ENCODE measurements at places on chromosomes 13 and 19.
A peak's percentile ranks its signal among the peaks of the same experiment; 100 is the strongest.

- DNase-seq = no peak
- H3K4me3 ChIP-seq = no peak within 1 kb of the TSS
- no peaks in the 10 kb centered on the region for H3K27me3 ChIP-seq
- H3K27ac ChIP-seq = no peak within 1 kb of the TSS
Measured at GRCh38 chr19:10339380-10339960, at the start of gene ICAM3. Gene ICAM3 (minus strand): TSS chr19:10339624. CDS start chr19:10339614, 10 bp downstream.

GRCh38 chr13:61180234-61180633, 235.4 kb downstream of the PCDH20 start:
- H3K4me3 ChIP-seq = no peak overlapping the region
- peaks cover 6% of the 10 kb centered on the region for H3K4me1 ChIP-seq
- H3K27me3 ChIP-seq = no peaks in the 10 kb centered on the region
- no peak overlapping the region for H3K27ac ChIP-seq
- DNase-seq = no peak
- no peaks in the 10 kb centered on the region for H3K36me3 ChIP-seq

DNA sequence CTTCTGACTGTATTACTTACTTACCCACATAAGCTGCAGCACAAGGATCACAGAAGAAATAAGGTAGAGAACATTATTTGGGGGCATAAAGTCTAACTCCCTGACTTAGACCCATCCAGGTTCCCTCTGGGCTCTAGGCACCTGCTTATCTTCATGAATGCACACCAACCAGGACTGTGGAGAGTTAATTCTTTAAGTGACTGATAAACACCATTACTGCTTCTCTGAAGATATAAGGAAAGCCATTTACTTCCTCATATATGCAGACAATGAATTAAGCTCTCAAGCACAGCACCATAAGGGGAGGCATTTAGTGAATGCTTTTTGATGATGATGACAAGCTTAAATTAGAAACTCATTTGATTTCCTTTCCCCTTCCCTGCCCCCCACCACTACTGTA, 22.5 kb downstream of the OBI1 start:
- no peaks in the 10 kb centered on the region for H3K27me3 ChIP-seq
- no peaks in the 10 kb centered on the region for H3K4me1 ChIP-seq
- no peak overlapping the region for H3K27ac ChIP-seq
- no peak for DNase-seq
- H3K4me3 ChIP-seq = no peak overlapping the region
- peaks cover 58% of the 10 kb centered on the region for H3K36me3 ChIP-seq

DNA sequence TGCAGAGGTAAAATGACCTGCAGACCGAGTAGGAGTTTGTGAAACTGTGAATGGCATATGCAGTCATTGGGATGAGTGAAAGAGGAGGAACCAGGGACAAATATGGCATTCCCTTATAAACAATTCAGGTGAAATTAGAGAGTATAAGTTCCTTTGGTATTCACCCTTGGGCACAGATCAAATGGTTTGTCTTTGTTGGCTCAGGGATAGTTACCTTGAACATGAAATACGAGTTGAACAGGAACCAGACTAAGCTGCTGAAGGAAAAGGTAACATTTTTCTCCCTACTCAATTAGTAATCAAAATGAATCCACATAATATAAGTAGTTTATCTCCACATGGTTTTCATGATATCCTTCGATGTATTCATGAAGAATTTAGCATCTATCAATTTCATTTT, 50.5 kb downstream of the SLITRK1 start:
- H3K27ac ChIP-seq = no peak overlapping the region
- H3K36me3 ChIP-seq = no peaks in the 10 kb centered on the region
- no peak for DNase-seq
- H3K4me3 ChIP-seq = no peak overlapping the region

DNA sequence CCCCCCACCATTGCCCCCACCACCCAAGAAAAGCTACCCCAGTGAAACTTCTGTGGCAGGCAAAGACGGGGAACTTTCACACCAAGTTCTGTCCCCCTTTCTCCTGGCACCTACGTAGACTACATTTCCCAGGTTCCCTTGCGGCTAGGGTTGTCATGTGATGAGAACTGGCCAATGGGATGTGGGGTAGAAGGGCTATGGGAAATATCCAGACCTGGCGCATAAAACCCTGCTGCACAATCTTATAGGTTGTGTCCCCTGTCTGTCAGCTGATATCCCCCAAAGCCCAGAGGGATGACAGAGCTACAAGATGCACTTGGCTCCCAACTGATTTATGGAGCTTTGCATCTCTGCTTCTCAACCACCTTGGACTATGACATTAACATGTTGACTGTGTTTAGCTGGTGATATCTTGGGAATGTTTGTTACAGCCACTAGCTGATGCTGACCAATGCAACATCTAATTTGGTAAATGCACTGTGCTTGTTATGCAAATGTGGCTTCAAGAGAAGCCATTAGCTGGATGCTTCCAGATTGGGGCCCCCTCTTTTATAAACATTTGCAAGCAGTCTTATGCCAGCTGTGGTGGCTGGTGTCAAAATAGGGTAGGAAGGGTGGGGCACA, 6.1 kb downstream of the SH2D3A start:
- no peaks in the 10 kb centered on the region for H3K4me1 ChIP-seq
- H3K27me3 ChIP-seq = peaks cover 5% of the 10 kb centered on the region
- H3K36me3 ChIP-seq = no peaks in the 10 kb centered on the region

GRCh38 chr13:110419381-110419791, 112.3 kb downstream of the COL4A2 start:
- no peak overlapping the region for H3K4me3 ChIP-seq
- H3K27ac ChIP-seq = peak overlapping the region; percentile 49
- peaks cover 28% of the 10 kb centered on the region for H3K4me1 ChIP-seq
- no peaks in the 10 kb centered on the region for H3K36me3 ChIP-seq
- H3K27me3 ChIP-seq = no peaks in the 10 kb centered on the region
- no peak for DNase-seq

DNA sequence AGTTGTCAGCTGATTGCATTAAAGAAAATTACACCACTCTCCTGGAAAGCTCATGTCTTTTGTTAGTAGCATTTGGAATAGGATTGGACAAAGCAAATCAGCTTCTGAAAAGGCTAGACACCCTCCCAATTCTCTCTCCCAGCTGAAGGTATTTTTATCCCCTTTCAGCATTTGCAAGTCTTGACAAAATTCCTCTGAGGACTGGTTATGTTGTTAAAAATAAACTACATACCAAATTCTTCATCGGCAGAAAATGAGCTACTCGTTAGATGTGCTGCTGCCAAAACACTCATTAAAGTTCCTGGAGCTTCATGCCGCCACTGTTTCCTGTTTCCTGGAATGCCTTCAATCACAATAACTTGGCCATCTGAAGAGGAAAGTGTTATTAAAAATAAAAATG, 37.1 kb downstream of the UTP14C start:
- H3K27ac ChIP-seq = no peak overlapping the region
- DNase-seq = no peak
- peaks cover 3% of the 10 kb centered on the region for H3K4me1 ChIP-seq

GRCh38 chr19:39805104-39805503, 26.4 kb downstream of the LEUTX start:
- peaks cover 33% of the 10 kb centered on the region for H3K4me1 ChIP-seq
- H3K4me3 ChIP-seq = no peak overlapping the region
- H3K27ac ChIP-seq = peak overlapping the region; percentile 87
- no peaks in the 10 kb centered on the region for H3K27me3 ChIP-seq

GRCh38 chr13:94243551-94243950, 235.9 kb downstream of the DCT start:
- peaks cover 3% of the 10 kb centered on the region for H3K27me3 ChIP-seq
- DNase-seq = no peak
- H3K27ac ChIP-seq = no peak overlapping the region
- no peak overlapping the region for H3K4me3 ChIP-seq

- no peaks in the 10 kb centered on the region for H3K4me1 ChIP-seq
- H3K36me3 ChIP-seq = peaks cover 68% of the 10 kb centered on the region
- no peak overlapping the region for H3K27ac ChIP-seq
- no peak for DNase-seq
- no peak overlapping the region for H3K4me3 ChIP-seq
- H3K27me3 ChIP-seq = no peaks in the 10 kb centered on the region
Measured at GRCh38 chr19:47370045-47370611, 21.0 kb downstream of the DHX34 start.

- no peak overlapping the region for H3K27ac ChIP-seq
- H3K27me3 ChIP-seq = no peaks in the 10 kb centered on the region
Measured at GRCh38 chr13:46914341-46914740, 17.5 kb upstream of the HTR2A start.

DNA sequence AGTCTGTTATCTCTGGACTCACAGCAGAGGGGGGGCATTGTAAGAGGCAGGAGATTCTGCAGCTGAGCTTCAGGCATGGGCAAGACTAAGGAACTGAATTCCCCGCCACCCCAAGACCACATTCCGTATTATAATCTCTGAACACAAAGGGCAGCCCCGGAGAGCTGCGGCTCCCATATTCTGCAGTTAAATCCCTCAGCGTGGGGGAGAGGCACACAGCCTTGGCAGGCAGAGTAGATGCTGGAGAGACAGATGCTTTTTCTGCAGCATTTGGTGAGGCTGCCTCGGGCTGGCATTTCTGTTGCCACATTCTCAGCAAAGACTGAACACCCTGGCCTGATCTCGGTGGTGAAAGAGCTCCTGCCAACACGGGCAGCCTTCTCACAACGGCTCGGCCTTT, 12.9 kb downstream of the CHAF1A start:
- H3K4me3 ChIP-seq = no peak overlapping the region
- no peaks in the 10 kb centered on the region for H3K27me3 ChIP-seq
- H3K36me3 ChIP-seq = no peaks in the 10 kb centered on the region
- peaks cover 9% of the 10 kb centered on the region for H3K4me1 ChIP-seq
- no peak overlapping the region for H3K27ac ChIP-seq

GRCh38 chr13:27018344-27018861, 153.2 kb downstream of the USP12 start:
- no peak overlapping the region for H3K4me3 ChIP-seq
- H3K27me3 ChIP-seq = no peaks in the 10 kb centered on the region
- no peaks in the 10 kb centered on the region for H3K36me3 ChIP-seq
- H3K27ac ChIP-seq = no peak overlapping the region
- no peak for DNase-seq

GRCh38 chr19:18603255-18603957, 3.2 kb downstream of the CRLF1 start:
- peaks cover 34% of the 10 kb centered on the region for H3K27me3 ChIP-seq
- H3K36me3 ChIP-seq = no peaks in the 10 kb centered on the region
- peak overlapping the region; percentile 6 for H3K4me3 ChIP-seq
- H3K4me1 ChIP-seq = peaks cover 5% of the 10 kb centered on the region
- no peak for DNase-seq
- H3K27ac ChIP-seq = peak overlapping the region; percentile 5

DNA sequence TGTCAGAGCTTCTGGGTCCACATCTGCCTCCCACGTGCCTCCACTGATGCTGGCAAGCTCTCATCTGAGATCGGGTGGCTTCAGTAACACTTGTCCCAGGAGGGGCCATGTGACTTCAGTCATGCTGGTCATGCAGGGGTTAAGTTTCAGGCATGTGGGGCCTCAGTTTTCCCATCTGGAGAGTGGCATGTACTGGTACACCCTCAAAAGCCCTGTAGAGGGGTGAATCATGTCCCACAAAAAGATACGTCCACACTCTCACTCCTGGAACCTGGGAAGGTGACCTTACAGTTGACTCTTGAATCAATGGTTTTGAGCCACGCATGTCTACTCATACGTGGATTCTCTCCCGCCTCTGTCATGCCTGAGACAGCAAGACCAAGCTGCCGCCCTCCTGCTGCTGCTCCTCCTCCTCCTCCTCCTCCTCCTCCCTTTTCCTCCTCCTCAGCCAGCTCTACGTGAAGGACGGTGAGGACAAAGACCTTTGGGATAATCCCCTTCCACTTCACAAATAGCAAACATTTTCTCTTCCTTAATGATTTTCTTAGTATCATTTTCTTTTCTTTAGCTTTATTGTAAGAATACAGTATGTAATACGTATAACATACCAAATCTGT, 53.7 kb downstream of the COMP start:
- H3K4me3 ChIP-seq = no peak overlapping the region
- no peak overlapping the region for H3K27ac ChIP-seq
- no peaks in the 10 kb centered on the region for H3K4me1 ChIP-seq
- no peaks in the 10 kb centered on the region for H3K27me3 ChIP-seq
- H3K36me3 ChIP-seq = no peaks in the 10 kb centered on the region
- no peak for DNase-seq

DNA sequence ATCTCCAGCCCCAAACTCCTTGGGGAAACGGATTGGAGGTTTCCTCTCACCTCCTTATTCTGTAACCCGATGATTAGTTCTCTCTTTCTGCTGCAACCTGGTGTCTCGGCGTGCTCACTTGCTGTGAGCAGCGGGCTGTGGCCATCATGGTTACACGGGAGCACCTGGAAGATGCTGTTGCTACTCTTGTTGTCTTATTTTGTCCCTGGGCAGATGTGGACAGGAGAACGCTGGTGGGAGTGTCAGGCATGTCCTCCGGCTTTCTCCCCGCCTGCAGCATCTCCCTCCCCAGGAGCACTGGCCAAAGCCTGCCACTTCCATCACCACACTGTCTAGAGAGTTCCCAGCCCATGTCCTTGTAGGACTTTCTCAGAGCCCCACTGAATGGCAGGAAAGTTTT, 211.8 kb upstream of the ZNF536 start:
- H3K27me3 ChIP-seq = no peaks in the 10 kb centered on the region
- H3K4me1 ChIP-seq = no peaks in the 10 kb centered on the region
- H3K4me3 ChIP-seq = no peak overlapping the region
- no peak for DNase-seq
- no peak overlapping the region for H3K27ac ChIP-seq

DNA sequence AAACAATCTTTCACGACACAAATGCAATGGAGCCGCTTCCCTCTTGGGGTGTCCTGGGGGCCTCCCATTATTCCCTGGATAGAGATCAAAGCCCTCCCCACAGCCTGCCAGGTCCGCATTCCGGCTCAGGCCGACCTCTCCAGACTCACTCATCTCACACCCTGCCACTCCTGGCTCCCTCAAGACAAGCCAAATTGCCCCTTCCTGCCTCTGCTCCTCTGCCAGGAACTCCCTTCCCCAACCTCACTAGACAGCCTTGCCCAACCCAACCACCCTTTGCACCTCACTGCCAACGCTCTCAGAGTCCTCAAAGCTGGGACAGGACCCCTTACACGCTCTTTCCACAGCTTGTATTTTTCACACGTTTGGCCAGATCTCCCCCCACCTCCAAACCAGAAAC, 1.5 kb downstream of the ABHD17A start:
- no peak for DNase-seq
- peaks cover 37% of the 10 kb centered on the region for H3K4me1 ChIP-seq
- H3K36me3 ChIP-seq = no peaks in the 10 kb centered on the region
- peak overlapping the region; percentile 82 for H3K27ac ChIP-seq

GRCh38 chr19:18254546-18255503, 19.4 kb downstream of the IQCN start:
- no peak overlapping the region for H3K27ac ChIP-seq
- no peaks in the 10 kb centered on the region for H3K4me1 ChIP-seq
- no peaks in the 10 kb centered on the region for H3K27me3 ChIP-seq
- H3K36me3 ChIP-seq = no peaks in the 10 kb centered on the region
- DNase-seq = no peak

DNA sequence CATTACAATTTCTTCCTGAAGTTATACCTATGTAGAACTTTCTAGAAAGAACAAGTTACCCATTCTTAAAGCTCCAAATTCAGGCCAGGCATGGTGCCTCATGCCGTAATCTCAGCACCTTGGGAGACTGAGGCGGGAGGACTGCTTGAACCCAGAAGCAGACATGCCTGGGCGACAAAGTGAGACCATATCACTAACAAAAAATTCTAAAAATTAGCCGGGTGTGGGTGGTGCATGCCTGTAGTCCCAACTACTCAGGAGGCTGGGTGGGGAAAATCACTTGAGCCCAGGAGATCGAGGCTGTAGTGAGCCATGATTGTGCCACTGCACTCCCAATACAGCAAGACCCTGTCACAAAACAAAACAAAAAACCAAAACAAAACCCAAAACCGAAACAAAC, 23.0 kb downstream of the KCNRG start:
- H3K36me3 ChIP-seq = peaks cover 20% of the 10 kb centered on the region
- H3K27ac ChIP-seq = no peak overlapping the region
- no peaks in the 10 kb centered on the region for H3K27me3 ChIP-seq
- DNase-seq = no peak
- H3K4me3 ChIP-seq = no peak overlapping the region
- H3K4me1 ChIP-seq = no peaks in the 10 kb centered on the region
